Activated CD4-positive, alpha-beta T cell treated with anti-CD3 and anti-CD28 coated beads, Interleukin-2, amount 50 U/mL, for 16 hours (primary cell): ENCODE measurements at places on chromosomes 13 and 19.

GRCh38 chr19:15231271-15231670 lies 977 bp downstream of the EPHX3 start:
- no peak for DNase-seq

- no peak for DNase-seq
Observed at GRCh38 chr13:75763512-75763911, 127.4 kb downstream of the LMO7 start.

DNA sequence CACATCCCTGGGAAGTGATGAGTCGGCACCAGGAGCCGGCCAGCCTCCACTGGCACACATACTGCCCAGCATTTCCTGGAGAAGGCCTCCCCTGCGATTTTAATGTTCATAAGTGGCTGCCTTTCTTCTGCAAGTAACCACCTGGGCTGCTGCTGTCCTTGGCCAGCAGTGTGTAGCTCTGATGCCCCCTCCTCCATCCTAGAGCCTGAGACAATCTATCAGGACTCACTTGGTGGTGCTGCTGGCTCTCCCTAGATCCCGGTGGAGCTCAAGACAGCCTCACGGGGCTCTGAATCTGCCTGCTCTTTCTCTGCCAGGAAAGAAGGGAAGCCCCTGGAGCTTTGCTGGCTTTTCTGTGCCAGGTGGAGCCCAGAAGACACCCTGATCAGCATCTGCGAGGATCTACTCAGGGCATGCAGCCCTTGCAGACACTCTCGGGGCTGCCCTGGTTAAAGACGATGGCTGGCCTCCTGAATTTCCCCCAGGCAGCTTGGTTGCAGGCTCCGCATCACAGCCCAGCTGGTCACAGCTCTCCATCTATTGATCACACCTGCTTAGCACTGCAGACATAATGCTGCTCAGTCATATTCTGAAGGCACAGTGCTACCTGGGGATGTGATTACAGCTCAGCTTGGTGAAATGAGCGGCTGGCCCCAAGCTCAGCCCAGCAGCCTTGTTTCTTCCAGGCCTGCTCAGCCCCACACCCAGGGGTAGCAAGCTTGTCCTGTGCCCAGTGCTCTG lies 122.3 kb downstream of the ZDHHC20 start:
- no peak for DNase-seq

GRCh38 chr19:51457351-51458013 lies 772 bp downstream of the SIGLEC8 start:
- DNase-seq = no peak

DNA sequence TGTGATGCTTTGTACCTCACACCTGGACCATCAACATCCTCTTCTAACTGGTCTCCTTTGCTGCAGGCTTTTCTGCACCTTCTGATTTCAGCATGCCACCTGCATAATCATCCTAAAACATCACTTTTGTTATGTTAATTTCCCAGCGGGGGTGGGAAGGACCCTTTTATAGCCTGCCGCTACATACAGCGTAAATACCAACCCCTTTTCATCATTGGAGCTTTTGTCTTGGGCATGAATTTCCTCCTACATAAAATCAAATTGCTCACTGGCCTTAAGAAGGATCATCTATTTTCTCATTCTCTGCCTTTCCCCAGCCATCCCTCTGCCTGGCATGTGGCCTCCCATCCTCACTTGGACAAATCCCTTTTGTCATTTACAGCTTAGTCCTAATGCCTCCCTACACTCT lies 124.7 kb downstream of the RBM26 start:
- DNase-seq = no peak

DNA sequence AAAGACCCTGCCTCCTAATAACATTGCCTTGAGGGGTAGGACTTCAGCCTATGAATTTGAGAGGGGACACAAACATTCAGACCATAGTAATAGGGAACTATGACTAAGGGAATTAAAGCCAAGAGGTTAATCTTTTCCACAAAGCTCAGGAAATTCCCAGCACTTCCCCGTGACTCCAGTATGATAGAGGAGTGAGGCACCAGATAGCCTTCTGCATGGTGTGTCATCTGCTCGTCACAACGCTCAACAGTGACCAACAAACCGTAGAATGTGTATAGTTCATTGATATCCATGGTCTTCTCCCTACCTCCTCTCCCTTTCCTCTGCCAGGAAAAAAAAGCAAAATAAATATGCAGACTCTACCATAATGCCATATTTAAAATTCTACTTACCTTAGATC lies 64.4 kb downstream of the B3GLCT start:
- DNase-seq = no peak

DNA sequence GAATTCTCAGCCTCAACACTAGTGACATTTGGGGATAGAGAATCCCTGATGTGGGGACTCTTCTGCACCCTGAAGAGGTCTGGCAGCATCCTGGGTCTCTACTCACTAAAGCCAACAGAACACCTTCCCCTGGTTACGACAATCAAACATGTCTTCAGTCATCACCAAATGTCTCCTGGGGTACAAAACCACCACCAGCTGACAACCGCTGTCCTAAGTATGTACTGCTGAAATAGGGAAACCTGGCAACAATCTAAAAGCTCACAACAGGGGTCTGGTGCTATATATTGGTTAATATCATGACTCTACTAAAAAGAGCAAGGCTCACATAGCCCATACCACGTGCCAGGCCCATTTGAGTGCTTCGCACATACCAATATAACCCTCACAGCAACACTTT lies 13.4 kb downstream of the AKT2 start:
- no peak for DNase-seq
